ENCODE measurements at places on chromosomes 11 and 22. TPM values are rescaled to one million over a fixed set of nuclear protein-coding genes. Genes with fewer than 3 reads are reported as not detected.

YAP1 gene
- 109 TPM for total RNA-seq

GGT5 gene
- total RNA-seq: 8.5 TPM

ROBO4 gene
- total RNA-seq: 278 TPM

USH1C gene
- not detected for total RNA-seq

CDC42EP1 gene
- 6.8 TPM for total RNA-seq

NOX4 gene
- 81.8 TPM for total RNA-seq

BIRC3 gene
- 1.7 TPM for total RNA-seq

OR2AT4 gene
- not detected for total RNA-seq

GRM5 gene
- under 0.01 TPM for total RNA-seq

TRIM49 gene
- not detected for total RNA-seq

OR10D3 gene
- not detected for total RNA-seq

SYT9 gene
- 0.77 TPM for total RNA-seq

OR8G5 gene
- not detected for total RNA-seq

TST gene
- total RNA-seq: 50.2 TPM

MRGPRX3 gene
- 0.51 TPM for total RNA-seq

RFPL3 gene
- not detected for total RNA-seq

SEZ6L gene
- total RNA-seq: not detected

DUSP8 gene
- 0.26 TPM for total RNA-seq

TRIM51 gene
- not detected for total RNA-seq

WDR74 gene
- 40.7 TPM for total RNA-seq

TBX1 gene
- 62.8 TPM for total RNA-seq

THOC5 gene
- total RNA-seq: 28.1 TPM

HTR3A gene
- not detected for total RNA-seq

OR5P2 gene
- total RNA-seq: not detected

NCR3LG1 gene
- 0.51 TPM for total RNA-seq

KBTBD3 gene
- 2.9 TPM for total RNA-seq

BCO2 gene
- total RNA-seq: 0.63 TPM

PHLDA2 gene
- total RNA-seq: 2.4 TPM

UCP3 gene
- 0.38 TPM for total RNA-seq

TRMT112 gene
- 222 TPM for total RNA-seq

ABCG4 gene
- under 0.01 TPM for total RNA-seq

ARHGAP32 gene
- 7.1 TPM for total RNA-seq

WNT11 gene
- 0.13 TPM for total RNA-seq

TMEM45B gene
- 2.9 TPM for total RNA-seq
